ENCODE measurements at places on chromosomes 11 and 22.
A peak's percentile ranks its signal among the peaks of the same experiment; 100 is the strongest.

DNA sequence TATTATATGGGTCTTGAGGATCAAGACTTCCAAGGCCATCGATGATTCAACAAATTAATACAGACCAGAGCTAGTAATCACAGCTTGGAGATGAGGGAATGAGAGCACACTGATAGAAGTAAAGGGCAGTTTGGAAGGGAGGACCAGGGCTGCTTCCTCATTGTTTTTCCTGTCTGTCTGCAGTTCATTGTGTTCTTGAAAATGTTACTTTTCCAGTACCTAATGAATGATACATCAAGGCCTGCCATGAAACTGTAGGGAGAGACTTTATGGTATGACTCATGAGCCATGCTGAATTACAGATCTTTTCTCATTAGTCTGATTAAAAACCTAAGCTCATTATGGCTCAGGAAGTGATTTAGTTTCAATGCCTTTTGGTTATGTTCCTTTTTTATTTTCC is 855.6 kb downstream of the KCNA4 start:
- no peak for DNase-seq

GRCh38 chr22:23862103-23862502 is 4.4 kb downstream of the SLC2A11 start:
- peak; percentile 38 for DNase-seq

DNA sequence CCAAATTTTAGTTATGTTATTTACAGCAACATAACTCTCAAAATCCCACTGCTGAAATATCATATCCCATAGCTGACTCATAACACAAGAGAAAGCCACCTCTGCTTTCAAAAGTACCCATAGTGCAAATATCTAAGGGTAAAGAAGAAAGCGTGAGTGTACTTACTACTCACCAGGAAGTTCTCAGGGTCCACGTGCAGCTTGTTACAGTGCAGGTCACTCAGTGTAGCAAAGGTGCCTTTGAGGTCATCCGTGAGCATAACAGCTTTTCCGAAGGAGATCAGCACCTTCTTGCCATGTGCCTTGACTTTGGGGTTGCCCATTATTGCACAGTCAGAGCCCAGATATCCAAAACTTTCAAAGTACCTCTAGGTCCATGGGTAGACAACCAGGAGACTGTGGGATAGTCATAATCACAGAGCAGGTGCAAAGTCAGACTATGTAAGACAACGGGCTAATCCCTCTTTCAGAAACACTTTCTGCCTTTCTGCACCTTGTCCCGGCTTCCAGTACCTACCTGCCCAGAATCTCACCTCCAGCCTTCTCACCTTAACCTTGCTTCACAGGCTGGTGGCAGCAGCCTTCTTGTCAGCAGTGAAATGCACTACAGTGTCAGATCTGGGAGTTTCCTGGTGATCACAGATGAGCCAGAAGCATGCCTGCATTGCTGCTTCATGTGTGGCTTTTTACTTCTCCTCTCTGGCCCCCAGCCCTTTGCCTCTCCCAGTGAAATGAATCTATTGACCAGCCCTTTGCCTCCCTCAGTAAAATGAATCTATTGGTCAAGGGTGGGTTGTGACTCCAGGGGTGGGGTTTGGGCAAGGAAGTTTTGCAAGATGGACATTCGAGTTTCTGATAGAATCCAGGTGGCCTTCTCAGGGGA is 6.5 kb downstream of the HBG1 start:
- no peak for DNase-seq

DNA sequence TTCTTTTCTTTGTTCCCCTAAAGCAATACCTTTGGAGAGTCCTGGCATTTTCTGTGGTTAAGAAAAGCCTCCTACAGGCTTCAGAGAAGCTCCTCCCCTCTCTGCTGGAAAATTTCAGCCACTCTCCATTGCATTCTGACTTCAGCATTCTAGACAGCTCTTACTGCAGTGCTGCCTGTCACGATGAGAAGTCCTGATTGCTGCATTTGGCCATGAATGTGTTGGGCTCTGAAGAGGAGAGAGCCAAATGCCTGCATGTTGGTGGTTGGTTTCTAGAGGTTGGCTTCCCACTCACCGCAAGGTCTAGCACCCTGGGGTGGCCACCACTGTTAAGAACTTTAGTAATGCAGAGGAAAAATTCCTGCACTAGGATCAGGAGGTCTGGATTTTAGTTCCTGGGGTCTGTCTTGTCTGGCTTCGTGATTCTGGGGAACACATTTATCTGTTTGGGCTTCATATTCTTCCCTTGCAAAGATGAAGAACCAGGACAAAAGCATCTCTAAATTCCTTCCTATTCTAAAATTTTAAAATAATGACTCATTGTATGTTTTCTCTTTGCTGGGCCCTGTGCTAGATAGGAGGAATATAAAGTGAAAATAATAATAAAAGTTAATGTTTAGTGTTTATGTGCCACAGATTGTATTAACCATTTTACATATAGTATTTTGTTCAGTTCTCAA is 38.1 kb downstream of the COA4 start:
- no peak for DNase-seq

DNA sequence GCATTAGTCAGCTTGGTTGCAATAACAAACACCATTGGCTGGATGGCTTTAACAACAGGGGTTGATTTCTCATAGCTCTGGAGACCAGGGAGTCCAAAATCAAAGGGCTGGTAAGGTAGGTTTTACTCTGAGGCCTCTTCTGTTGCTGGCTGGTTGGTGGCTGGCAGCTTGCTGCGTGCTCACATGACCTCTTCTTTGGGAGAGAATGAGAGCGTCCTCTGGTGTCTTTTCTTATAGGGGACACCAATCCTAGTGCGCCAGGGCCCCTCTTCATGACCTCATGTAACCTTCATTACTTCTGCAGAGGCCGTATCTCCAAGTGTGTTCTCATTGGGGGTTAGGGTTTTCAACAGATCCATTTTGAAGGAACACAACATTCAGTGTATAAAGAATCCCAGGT is 1308.3 kb downstream of the TBC1D22A start:
- no peak for DNase-seq

- no peak for DNase-seq
These were observed 28.0 kb upstream of the PHOX2A start for GRCh38 chr11:72271980-72272379.

DNA sequence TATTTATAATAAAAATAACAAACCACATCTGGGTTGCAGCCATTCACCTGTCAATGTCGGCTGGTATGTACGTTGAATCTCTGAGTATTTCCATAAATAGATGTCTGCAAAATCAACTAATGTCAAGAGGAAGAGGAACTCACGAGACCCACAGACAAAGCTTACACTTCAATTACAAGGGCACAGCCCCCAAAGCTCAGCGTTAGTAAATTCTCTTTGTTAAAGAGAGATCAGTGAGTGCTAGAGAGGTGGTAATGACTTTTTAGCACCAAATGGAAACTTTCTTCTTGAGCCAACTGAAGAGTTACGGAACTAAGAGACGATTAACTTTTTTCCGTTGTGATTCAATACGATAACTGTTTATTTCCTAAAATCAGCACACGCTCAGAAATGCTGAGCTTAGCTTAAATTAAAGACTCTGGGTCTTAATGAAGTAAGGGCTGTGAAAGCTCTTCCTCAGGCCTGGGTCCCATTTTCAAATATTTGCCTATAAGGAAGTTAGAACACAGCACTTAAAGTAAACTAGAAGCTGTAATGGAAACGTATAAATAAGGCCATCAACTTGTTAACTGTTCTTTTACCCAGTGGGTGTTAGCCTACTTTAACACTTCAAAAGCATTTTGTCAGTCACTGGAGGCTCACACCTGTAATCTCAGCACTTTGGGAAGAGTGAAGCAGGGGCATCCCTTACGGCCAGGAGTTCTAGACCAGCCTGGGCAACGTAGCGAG is 22.8 kb upstream of the TFIP11 start:
- no peak for DNase-seq

DNA sequence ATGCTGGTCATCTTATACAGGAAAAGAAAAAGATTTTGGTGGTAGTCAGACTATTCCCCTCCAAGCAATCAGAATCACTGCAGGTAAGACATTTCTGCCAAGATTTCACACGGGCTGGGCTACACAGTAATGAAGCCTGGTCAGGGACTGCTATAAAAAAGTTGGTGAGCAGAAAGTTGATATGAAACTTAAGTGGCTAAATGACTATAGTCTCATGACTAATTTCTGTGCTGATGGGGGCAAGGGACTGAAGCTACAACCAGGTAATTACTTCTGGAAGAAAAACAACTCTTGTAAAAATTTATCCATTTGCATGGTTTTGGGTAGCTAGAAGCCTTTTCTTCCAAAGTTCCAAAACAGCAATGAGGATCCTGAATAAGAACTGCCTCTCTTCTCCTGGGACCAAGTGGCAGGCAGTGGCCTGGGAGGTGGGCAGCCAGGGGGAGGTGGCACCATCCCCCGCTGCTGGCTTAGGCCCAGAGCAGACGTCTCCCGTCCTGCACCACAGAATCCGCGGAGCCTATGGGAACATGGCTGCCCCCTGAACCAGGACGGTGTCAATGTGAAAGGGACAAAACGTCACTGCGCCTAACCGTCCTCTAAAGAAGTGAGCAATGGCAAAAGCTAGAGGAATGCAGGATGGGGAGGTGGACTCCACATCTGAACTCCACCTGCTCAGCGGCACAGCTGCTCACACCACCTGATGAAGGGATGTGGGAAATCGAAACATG is 122.6 kb upstream of the LMO1 start:
- no peak for DNase-seq

GRCh38 chr11:76752321-76753143 is 30.6 kb upstream of the TSKU start:
- DNase-seq = no peak

GRCh38 chr11:69642913-69643632 is 2.1 kb downstream of the CCND1 start:
- DNase-seq = peak; percentile 74

Data from CD4-positive, alpha-beta T cell treated with Interferon gamma for 1 hour (primary cell).